ENCODE measurements at places on chromosomes 3 and 15.

DNA sequence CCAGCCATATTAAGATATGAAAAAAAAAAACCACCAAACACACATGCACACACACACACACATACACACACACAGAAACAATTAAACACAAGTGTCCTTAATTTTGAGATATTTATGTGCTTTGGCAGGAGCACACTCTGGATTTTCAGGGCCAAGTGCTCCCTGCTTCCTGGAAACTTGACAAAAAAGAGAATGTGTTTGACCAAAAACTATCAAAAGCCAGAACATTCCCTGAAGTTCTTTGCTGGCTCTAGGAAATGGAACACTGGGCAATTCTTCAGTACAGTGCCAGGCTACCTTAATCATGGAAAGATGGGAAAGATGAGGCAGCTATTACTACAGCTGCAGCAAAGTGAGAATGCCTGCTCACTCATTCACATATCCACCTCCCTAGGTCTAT lies 44.6 kb downstream of the P3H2 start:
- DNase-seq, result no peak

DNA sequence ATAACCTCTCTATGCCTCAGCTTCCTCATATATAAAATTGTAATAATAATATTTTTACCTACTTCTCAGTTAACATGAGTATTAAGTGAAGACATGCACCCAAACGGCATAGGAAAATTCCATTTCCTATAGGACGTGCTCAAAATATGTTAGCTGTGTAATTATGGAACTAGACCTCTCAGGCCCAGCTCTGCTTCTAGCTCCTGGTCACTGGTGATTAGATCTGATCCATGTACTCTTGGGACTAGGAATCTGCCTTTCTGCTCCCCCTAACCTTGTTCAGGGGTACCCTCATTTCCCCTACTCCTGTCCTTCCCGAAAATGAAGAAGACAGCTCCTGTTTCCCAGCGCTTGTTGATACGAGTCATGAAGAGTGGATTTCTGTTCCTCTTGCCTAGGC lies 29.6 kb downstream of the TF start:
- no peak for DNase-seq

GRCh38 chr3:71341721-71342120 lies 241.8 kb downstream of the FOXP1 start:
- no peak for DNase-seq

GRCh38 chr3:11699083-11699427 lies 55.3 kb upstream of the VGLL4 start:
- no peak for DNase-seq

- DNase-seq, result no peak
These were observed 72.7 kb downstream of the DTWD1 start for GRCh38 chr15:49693498-49693897.

GRCh38 chr3:69297501-69297900 lies 88.4 kb downstream of the FRMD4B start:
- DNase-seq, result no peak

GRCh38 chr15:75584121-75584520 lies 5.0 kb upstream of the PTPN9 start:
- no peak for DNase-seq

DNA sequence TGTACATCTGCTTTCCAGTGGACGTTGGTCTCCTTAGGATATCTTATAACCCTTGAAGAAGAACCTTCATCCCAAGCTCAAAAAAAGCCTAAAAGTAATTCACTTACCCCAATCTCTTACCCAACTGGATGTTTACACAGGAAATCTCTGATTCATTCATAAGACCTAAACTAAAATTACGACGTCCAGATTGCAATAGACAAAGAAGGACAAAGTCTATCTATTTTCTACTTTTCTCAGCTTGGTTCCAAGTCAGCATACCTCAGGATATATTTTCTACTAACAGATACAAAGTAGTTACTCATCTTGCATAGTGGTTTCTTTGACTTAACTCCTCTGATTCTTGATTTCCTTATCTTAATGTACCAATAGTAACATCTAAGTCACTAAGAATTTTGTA lies 669.9 kb downstream of the OTOL1 start:
- no peak for DNase-seq

DNA sequence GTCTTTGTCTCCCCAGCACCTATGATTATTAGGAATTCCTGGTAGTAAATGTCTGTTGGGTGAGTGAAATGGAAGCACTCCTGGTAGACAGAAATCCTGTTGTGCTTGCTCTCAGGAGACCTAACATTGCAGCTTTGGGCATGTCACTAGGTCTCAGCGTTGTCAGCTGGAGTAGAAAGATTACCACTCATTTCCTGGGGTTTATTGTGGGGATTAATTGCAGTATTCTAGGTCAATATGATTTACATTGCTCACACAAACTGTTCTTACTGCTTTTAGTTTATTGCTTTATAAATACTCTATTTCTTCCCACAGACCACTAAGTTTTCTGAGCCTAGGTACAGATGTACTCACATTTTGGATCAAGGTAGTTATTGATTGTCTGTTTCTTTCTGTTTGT lies 5.1 kb downstream of the TSEN2 start:
- no peak for DNase-seq
